Endodermal cell (in vitro differentiated cells): ENCODE measurements at places on chromosomes 1 and 21. TPM values are rescaled to one million over a fixed set of nuclear protein-coding genes. Genes with fewer than 3 reads are reported as not detected.

The LEMD1 gene
- 12.9 to 23.9 TPM (median 16.7 TPM) in 3 replicates for total RNA-seq

The KLF17 gene
- total RNA-seq: not detected in 3 replicates

The NBPF1 gene
- 33.4 and 39.2 TPM in 2 replicates for total RNA-seq

The UTS2 gene
- total RNA-seq: not detected in 2 replicates

The UBASH3A gene
- total RNA-seq: not detected in 2 replicates

DNA sequence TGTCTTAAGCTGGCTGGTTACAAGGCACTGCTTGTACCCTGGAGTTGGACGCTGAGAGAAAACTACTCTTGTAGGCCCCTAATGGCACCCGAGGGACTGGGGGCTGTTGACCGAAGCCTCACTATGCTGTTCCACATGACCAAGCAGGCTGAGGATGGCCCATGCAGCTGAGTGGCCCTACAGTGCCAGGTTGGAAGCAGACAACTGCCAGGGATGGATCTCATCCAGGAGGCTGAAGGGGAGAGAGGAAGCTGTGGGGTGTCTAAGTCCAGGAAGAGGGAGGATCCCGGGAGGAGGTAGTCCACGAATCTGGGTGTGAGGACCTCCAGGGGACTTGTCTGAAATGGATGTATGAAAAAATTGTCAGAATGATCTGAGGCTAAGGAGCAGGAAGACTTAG lies 45.8 kb downstream of the FOXD2 start:
- no peak overlapping the region for H3K27ac ChIP-seq
- peak; percentile 28 for DNase-seq
- H3K36me3 ChIP-seq: no peaks in the 10 kb centered on the region
- no peaks in the 10 kb centered on the region for H3K4me1 ChIP-seq
- H3K4me3 ChIP-seq: no peak overlapping the region

- no peaks in the 10 kb centered on the region for H3K27me3 ChIP-seq
- no peak for DNase-seq
- H3K4me1 ChIP-seq: no peaks in the 10 kb centered on the region
- peak overlapping the region; percentile 72 for H3K27ac ChIP-seq
- no peak overlapping the region for H3K4me3 ChIP-seq
Measured at GRCh38 chr1:45621895-45622523, 1.8 kb downstream of the CCDC17 start.

- H3K27me3 ChIP-seq: peaks cover 64% of the 10 kb centered on the region
- no peaks in the 10 kb centered on the region for H3K36me3 ChIP-seq
- no peak for DNase-seq
- H3K4me3 ChIP-seq: no peak overlapping the region
- H3K27ac ChIP-seq: no peak overlapping the region
- H3K4me1 ChIP-seq: no peaks in the 10 kb centered on the region
Measured at GRCh38 chr1:154453161-154453560, 48.0 kb downstream of the IL6R start.

- H3K4me1 ChIP-seq: no peaks in the 10 kb centered on the region
- H3K27ac ChIP-seq: no peak overlapping the region
- H3K27me3 ChIP-seq: no peaks in the 10 kb centered on the region
- DNase-seq: no peak
Measured at GRCh38 chr1:28417441-28417922, 47.9 kb downstream of the PHACTR4 start.

DNA sequence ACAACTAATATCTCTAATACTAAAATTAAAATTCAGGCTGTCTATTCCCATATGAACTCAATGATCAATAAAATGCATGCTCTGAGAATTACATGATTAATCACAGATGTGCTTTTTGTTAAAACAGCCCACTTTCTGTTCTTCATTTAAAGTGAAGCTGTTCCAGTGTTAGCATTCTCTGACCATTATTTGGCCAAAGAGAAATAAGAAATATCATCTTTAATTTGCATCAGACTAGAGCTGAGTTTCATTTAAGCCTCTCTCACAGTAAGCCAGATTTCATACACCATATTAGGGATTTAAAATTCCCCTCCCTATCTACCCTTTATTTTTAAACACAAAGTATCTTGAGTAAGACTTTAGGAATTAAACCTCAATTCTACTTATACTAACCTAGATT lies 261.6 kb downstream of the TPR start:
- no peaks in the 10 kb centered on the region for H3K27me3 ChIP-seq
- DNase-seq: no peak
- no peak overlapping the region for H3K27ac ChIP-seq
- no peaks in the 10 kb centered on the region for H3K4me1 ChIP-seq

DNA sequence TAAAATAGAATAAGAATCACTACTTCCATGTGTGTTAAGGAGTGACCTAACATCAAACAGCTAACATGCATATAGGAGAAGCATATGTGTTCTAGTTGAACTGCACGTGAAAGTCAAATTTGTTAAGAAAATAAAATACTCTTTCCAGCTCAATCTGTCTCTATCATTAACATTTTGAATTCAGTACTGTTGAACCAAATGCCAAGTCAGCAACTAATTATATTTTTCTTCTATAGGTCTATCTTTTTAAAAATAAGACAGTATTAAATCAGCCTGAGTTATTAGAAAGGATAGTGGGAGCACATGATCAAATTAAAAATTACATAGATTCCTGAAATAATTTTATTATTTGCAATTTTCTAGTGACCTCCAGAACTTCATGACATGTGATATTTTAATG lies 141.8 kb downstream of the NRIP1 start:
- no peaks in the 10 kb centered on the region for H3K4me1 ChIP-seq
- H3K27ac ChIP-seq: no peak overlapping the region
- H3K36me3 ChIP-seq: no peaks in the 10 kb centered on the region
- H3K4me3 ChIP-seq: no peak overlapping the region
- no peak for DNase-seq

DNA sequence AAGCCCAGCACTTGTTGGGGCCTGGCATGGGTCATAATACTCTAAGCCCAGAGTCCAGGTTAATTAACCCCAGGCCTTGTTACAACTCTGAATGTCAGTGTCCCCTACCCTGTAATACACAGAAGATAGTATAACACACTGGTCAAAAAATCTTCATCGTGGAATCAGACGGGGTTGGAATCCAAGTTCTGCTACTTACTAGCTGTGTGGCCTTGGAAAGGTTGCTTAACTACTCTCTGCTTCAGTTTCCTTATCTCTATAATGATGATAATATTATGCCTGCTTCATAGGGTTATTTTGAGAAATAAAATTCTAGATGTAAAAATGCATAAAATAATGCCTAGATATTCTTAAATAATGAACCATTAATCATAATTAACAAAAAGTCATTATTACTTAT lies 77.8 kb upstream of the CTTNBP2NL start:
- no peaks in the 10 kb centered on the region for H3K36me3 ChIP-seq
- H3K4me1 ChIP-seq: no peaks in the 10 kb centered on the region
- no peaks in the 10 kb centered on the region for H3K27me3 ChIP-seq
- no peak for DNase-seq
- H3K4me3 ChIP-seq: no peak overlapping the region
